ENCODE measurements at places on chromosomes 13 and 19. TPM values are rescaled to one million over a fixed set of nuclear protein-coding genes. Genes with fewer than 3 reads are reported as not detected.

The LIG1 gene
- total RNA-seq: 58.9 TPM

The ZNF568 gene
- total RNA-seq: 7.4 TPM

The IZUMO4 gene
- 5.1 TPM for total RNA-seq

The ZIC5 gene
- total RNA-seq: under 0.01 TPM

The GJB2 gene
- total RNA-seq: 9.3 TPM

The DLL3 gene
- 0.14 TPM for total RNA-seq

The ZIM2 gene
- total RNA-seq: 0.09 TPM

The RFPL4AL1 gene
- 0.28 TPM for total RNA-seq

The SMAD9 gene
- total RNA-seq: 0.52 TPM

The CBY2 gene
- 0.05 TPM for total RNA-seq

The FGF21 gene
- total RNA-seq: not detected

The F2RL3 gene
- total RNA-seq: 0.19 TPM

The KPNA3 gene
- total RNA-seq: 17.5 TPM

The PROZ gene
- 0.05 TPM for total RNA-seq

The BRCA2 gene
- 11.0 TPM for total RNA-seq

- no peak for DNase-seq
Measured at GRCh38 chr13:105928048-105928447, 607.4 kb downstream of the EFNB2 start.

GRCh38 chr13:28854657-28855056 lies 34.5 kb downstream of the MTUS2 start:
- no peak for DNase-seq

GRCh38 chr13:99465454-99465853 lies 35.8 kb upstream of the TM9SF2 start:
- peak; percentile 30 for DNase-seq

DNA sequence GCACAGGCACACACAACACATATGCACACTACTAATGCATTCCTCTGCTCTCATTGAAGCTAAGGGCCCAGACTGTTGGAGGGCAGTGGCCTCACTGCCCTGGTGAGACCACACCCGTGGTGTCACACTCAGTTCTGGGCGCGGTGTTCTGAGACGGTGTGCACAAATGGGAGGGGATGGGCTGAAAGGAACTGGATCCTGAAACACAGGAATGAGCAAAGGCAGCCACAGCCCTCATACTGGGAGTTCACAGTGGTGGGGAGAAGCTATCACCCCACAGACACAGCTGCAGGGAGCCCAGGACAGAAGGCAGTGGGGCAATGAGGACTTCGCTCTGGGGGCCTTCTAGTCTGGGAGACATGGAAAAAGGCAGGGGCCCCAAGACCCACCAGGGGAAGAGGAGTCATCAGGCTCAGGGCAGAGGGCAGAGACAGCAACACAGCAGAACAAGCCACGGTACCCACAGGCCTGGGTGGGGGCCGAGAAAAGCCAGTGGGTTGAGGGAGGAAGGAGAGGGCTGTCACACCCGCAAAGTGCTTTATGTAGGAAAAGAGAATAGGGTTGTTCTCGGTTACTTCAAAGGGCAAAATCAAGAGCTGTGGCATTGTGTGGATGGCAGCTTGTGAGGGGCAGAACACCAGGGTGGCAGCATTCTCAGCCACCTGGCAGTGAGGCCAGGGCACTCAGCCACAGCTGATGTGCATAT lies 75.4 kb upstream of the GPR183 start:
- no peak for DNase-seq

DNA sequence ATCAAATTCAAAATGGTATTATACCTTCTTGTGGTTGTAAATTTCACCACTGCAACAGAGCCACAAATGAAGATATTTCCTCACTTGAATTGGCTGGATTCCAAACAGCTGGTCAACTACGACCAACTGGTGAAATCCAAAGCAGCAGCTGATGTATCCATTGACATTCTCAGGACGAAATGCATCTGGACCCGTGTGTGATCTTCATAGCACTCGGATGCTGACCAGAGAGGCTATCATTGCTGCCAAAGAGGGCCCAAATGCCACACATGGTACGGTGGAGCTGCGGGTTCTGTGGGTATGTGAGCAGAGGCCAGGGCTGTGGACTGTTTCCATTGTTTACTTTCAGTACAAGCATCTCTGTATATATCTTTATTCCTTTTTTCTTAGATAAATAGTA lies 25.6 kb upstream of the PCCA start:
- no peak for DNase-seq

GRCh38 chr13:100694722-100695508 lies 20.3 kb upstream of the TMTC4 start:
- no peak for DNase-seq

DNA sequence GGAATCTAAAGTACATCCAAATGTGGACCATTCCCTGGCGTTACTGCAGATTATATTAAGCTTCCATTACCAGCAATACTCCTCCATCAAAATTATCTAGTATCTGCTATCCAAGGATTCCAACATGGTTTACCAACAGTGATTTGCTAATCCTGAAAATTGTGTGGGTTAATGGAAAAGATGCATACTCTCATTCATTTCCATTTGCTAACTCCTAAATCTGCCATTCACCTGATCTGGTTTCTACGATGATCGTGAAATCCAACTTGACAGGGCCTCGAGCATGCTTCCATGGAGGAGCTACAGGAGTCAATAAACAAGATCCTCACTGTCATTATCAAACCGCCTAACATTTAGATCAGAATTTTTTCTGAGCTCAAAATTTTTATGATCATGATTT lies 121.0 kb downstream of the RGCC start:
- DNase-seq: no peak

DNA sequence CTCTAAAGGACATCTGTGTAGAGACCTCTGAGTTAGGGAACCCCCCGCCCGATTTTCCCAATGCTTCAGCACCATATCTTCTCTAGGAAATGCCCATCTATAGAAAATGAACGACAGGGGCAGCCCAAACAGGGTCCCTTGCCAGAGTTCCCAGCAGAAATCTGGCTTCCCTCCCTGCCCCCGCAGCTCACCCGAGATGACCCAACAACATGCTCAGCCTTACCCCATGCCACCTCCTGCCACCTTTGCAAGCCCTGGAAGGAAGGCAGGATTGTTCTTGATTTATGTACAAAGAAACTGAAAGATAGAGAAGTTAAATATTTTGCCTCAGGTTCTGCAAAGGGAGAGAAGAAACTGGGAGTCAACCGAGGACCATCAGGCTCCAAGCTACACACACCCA lies 105.6 kb upstream of the UQCRFS1 start:
- DNase-seq: no peak

- DNase-seq: no peak
Measured at GRCh38 chr19:35240327-35240726, 8.5 kb upstream of the LSR start.

DNA sequence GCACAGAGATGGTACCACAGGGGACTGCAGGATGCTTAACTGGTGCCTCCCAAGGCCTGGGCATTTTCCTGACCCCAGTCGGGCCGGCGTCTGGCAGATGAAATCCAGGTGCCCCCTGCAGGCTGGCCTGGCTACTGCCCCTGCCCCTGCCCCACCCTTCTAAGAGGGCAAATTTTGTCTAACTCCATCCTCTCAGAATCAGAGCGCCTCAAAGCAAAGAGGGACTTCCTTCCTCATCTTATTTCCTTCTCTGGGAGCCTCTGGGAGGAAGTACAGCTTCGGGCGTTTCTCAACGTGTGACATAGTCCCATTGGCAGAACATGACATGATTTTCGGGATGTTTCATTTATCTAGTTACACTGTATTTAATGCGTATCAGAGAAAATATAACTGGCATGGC lies 2.7 kb downstream of the PRKACA start:
- no peak for DNase-seq

GRCh38 chr13:52749419-52749818 lies 9.8 kb upstream of the CNMD start:
- DNase-seq: no peak

GRCh38 chr13:52992110-52992509 lies 36.5 kb upstream of the OLFM4 start:
- no peak for DNase-seq

DNA sequence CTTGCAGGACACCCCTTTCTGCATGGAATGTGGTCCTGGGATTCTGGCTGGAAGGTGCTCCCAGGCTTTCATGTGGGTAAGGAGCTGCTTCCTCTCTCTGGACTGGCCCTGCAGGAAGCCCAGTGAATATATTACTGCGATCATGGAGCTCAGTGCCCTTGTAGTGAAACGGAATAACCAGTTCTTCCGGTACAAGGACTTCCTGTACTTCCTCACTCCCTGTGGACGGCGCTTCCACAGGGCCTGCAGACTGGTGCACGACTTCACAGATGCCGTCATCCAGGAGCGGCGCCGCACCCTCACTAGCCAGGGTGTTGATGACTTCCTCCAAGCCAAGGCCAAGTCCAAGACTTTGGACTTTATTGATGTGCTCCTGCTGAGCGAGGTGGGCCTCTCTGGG lies 8.0 kb downstream of the CYP4F8 start:
- DNase-seq: no peak

DNA sequence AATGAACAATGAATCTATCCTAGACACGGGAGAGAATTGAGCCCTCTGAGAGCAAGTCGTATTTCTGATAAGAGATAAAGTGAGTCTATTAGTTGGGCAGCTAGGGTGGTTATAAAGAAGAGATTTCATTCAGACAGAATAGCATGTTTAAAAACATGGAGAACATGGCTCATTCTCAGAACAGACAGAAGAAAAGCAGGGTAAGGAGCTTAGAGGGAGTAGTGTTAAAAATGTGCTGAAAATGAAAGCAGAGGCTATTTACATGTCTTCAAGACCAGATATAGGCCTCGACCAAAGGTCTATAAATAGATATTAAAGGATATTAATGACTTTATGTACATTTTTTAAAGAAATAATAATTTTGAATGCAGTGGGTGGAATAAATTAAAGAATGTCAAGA lies 149.5 kb downstream of the SLITRK1 start:
- DNase-seq: no peak

- DNase-seq: no peak
Measured at GRCh38 chr13:33262594-33262993, 23.0 kb downstream of the STARD13 start.

DNA sequence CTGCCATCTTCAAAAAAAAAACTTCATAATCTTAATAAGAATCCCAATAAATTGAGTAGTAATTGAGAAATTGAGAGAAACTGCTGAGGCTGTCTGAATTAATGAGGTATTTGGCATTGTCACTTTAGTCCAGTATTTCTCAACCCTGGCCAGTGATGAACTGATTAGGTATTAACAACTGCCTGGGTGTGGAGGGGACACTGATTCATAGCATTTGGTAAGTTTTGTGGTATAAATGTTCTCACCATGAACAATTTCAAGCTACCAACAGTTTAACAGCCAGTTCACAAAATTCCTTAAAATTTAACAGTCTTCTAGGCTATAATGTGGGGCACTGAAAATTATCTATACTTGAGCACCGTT lies 18.3 kb downstream of the GPC6 start:
- DNase-seq: no peak

- DNase-seq: no peak
Measured at GRCh38 chr19:8421484-8422461, 8.7 kb downstream of the MARCHF2 start.

- no peak for DNase-seq
Measured at GRCh38 chr13:112715210-112715609, 25.4 kb downstream of the ATP11A start.

- peak; percentile 12 for DNase-seq
Measured at GRCh38 chr19:42074513-42075363, 1.2 kb upstream of the ZNF574 start.

DNA sequence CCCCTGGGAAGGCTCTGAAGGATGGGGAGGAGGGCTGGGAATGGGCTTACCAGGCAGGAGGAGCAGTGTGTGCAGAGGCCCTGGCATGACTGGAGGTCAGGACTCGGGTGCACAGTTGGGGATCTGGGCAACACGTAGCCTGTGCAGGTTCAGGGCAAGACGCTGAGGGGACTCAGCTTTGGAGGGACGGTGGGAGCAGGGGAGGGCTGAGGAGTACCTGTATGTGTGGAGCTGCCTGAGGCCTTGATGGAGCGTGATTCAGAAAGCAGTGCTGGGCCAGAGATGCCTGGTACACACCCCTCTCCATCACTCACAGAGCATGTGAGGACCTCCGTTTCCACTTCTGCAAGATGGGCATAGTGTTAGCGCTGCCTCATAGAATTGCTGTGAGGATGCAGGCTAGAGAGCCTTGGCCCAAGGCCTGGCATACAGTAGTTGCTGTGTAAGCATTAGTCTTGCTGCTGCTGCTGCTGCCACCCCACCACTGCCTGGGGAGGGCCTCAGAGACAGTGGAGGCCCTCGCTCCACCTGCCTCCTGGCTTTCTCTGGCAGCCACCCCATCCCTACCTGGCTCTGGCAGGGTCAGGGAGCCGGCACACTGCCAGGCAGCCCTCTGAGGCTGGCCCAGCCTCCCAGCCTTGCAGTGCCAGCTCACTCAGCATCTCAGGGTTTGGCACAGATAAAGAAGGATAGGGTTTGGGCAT lies 2.4 kb downstream of the PAK4 start:
- no peak for DNase-seq

DNA sequence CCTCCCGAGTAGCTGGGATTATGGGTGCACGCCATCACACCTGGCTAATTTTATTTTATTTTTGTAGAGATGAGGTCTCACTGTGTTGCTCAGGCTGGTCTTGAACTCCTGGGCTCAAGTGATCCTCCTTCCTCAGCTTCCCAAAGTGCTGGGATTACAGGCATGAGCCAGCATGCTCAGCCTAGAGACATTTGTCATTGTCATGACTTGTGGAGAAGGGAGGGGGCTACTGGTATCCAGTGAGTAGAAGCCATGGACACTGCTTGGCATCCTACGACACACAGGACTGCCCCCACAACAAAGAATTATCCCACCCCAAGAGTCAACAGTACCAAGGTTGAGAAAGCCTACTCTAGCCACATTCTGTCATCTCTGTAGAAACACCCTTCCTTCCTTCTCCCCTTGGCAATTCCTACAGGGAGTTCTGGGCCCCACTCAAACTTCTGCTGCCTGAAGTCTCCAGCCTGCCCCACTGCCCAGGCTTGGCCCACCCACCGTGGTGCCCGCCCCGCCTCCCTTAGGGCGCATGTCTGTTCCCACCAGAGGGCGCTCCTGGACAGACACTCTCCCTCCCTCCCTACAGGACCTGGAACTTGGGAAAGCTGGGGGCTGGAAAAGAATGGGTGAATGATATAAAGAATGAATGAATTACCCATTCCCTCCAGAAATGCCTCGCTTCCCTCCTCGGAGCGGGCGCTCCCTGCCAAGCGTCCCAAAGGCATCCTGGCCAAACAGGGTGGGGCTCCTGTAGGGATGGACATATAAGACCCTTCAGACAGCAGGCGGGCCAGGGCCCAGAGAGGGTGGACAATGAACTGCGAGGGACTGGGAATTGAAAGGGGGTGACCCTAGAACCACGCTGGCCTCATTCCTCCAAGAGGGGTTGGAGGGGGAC lies 5.5 kb upstream of the EMP3 start:
- DNase-seq: peak; percentile 64

- no peak for DNase-seq
Measured at GRCh38 chr13:112679932-112680677, 9.7 kb upstream of the ATP11A start.
